Panc1 (cell line): ENCODE measurements at places on chromosomes 2 and 18. TPM values are rescaled to one million over a fixed set of nuclear protein-coding genes. Genes with fewer than 3 reads are reported as not detected.

- DNase-seq = no peak
Observed at GRCh38 chr2:69830045-69830905, 815 bp downstream of the GMCL1 start.

DNA sequence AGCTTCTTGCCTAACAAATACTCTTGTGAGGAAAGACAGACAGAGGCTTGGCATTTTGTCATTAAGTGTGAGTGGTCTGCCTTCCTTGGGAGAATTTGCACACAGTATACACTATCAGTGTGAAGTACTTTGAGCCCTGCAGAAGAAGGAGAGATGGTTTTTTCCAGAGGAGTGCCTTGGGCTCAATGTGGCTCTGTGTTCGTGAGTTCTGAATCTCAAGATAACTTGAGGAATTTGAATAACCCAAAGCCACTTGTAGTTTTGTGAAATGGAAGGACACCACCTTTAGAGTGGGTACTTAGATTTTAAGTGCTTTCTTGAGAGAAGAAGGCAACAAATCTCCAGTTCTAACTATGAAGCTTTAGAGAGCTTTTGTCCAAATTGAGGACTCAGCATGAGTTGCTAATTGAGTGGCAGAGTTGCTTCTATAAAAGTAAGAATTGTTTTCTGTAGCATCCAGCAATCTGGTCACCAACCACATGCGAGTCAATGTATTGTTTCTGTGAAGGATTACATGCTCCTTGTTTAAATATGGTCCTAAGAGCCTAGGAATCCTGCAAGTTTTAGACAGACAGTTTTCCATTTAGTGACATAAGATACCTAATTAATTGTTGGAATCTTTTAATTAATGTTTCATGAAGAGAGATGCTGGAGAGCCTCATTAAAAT is 68.3 kb downstream of the BABAM2 start:
- no peak for DNase-seq

DNA sequence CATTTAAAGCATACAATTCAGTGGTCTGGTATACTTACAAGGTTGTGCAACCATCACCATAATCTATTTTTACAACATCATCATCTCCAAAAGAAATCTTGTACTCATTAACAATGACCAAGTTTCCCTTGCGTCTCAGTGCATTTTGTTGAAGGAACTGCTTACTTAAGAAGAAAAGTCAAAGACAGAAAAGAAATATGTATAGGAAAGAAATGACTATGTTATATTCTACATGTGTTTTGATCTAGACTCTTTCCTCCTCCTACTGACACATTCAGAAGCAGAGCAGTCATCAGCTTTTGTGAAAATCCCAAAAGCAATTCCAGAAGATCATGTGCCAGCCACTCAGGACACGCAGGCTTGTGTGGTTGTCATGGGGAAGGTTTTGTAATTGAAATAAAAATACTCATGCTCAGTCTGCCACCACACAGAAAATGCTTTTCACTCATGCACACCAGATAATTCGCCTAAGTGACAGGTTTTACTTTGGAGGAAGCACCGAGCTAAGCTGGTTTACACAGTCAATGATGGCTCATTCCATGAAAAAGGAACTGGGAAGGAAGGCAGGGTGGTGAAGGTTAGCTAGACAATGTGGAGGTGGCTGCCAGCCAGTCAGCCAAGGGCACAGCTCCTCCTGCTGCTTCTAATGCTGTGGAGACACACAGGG is 158.5 kb upstream of the REV1 start:
- DNase-seq = no peak

DNA sequence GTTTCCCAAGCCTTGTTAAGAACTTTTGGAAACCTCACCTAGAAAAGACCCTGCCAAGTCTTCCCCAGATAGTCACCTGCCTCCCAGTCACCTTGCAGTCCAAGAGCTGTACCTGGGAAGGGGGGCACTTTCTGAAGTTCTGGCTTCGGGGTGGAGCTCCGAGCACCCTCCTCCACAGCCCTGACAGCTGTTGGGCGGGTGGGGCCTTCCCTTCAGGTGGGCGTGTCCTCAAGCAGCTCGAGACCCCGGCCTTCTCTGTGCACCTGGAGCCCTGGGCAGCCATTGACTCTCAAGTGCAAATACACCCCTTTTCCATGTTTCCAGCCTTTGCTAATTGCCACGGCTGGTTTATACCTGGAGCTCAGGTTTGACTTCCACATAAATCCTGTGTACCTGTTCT is 37.0 kb upstream of the IGFBP5 start:
- no peak for DNase-seq

DNA sequence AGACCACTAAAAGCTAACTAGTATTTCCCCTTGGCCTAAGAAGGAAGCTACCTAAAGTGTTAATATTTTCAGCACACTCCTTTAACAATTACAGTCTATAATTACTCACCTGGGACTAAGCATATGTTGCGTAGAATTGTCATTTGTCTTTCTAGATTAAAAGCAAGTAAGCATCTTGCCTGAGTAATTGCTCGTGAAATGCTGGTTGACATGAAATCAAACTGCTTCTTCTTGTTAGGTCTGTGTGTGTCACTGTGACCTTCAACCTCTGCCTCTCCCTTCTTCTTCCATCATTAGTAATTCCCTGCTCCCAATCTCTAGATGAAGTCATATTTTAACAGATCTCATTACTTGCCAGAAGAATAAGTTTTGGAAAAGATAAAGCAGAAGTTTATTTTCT is 212.2 kb downstream of the XIRP2 start:
- no peak for DNase-seq

GRCh38 chr2:137262594-137262993 is 497.2 kb downstream of the THSD7B start:
- DNase-seq = no peak

DNA sequence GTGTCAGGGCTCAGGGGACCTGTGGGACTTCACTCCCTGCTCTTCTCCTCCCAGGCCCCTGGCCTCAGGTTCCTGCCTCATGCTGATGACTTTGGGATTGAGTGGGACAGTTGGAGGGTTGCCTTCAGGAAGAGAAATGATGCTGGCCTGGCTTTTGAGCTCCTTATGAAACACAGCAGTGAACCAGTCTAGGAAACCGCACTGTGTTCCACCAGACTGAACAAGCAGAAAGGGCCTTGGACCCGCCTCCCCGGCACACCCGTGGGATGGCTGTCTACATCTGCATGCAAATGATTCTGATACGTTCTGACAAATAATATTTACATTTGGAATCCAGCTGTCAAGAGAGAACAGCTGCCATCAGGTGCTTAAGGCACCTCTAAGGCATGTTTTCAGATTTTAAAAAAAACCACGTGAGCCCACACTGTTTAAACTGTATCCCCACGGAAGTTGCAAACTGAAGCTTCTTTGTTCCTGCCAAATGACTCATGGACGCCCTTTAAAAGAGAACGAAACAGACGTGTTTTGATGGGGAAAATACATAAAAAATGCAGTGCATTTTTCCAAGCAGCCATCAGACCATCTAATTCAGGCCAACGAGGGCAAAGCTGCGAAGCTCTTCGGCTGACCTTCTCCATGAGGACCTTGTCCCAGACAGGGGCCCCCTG is 27.6 kb upstream of the ASAP2 start:
- no peak for DNase-seq

Gene C2orf81
- 3.9 TPM for total RNA-seq

Gene SPATA3
- total RNA-seq = not detected
